Amniotic epithelial cell (primary cell): ENCODE measurements at places on chromosomes 12 and 14.

DNA sequence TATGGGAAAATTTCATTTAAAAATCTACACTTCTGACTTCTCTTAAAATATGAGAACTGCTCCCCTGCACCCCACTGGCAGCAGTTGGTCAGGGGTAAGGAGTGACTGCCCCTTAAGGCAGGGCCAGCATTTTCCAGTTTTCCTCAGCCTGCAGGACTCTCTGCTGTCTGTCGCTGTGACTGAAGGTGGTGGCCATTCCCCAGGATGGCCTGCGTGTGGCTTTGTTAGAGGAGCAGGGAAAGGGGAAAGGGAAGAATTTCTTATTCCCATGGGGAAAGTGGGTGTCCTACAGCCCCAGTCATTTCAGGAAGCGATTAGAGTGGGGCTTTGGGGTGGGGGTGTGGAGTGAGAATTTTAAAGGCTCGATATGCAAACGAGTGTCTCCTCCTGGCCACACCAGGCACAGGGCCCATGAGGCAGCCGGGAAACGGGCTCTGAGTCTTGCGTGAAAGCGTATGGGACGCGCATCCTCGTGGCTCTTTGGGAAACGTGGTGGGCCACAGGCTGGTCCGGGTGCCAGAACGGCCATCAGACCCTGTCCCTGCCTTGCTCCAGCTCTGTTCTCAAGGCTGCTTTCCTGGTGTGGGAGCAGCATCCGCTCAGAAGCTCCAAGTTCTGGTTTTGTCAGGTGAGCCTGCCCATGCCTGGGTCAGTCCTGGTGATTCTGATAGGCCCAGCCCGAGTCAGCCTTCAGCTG, 23.5 kb downstream of the ADGRD1 start:
- DNase-seq, result no peak

DNA sequence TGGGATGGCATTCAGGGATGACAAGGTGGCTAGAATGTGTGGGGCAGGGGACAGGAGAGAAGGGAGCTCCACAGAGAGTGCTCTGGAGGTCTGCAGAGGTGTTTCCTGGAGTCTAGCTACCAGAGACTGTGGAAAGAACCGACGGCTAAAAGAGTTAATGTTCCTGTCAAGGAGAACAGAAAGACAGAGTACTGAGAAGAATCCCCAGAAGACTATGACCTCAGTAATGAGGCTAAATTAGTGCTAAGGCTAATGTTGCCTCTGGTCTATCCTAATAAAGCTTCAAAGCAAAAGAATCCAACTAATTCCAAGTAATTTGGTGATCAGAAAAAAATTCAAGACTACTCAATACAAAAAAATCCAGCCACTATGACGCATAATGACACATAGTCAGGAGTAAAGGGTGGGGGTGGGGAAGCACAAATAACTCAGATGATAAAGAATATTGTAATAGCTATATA, 44.7 kb downstream of the FERMT2 start:
- peak; percentile 85 for DNase-seq

GRCh38 chr12:96208346-96208745, 14.2 kb downstream of the ELK3 start:
- peak; percentile 93 for DNase-seq

GRCh38 chr12:123805173-123805572, 43.1 kb downstream of the DNAH10 start:
- no peak for DNase-seq
